ENCODE measurements at places on chromosomes 6 and 20.

- DNase-seq = no peak
Measured at GRCh38 chr6:40803897-40804702, 216.9 kb upstream of the LRFN2 start.

DNA sequence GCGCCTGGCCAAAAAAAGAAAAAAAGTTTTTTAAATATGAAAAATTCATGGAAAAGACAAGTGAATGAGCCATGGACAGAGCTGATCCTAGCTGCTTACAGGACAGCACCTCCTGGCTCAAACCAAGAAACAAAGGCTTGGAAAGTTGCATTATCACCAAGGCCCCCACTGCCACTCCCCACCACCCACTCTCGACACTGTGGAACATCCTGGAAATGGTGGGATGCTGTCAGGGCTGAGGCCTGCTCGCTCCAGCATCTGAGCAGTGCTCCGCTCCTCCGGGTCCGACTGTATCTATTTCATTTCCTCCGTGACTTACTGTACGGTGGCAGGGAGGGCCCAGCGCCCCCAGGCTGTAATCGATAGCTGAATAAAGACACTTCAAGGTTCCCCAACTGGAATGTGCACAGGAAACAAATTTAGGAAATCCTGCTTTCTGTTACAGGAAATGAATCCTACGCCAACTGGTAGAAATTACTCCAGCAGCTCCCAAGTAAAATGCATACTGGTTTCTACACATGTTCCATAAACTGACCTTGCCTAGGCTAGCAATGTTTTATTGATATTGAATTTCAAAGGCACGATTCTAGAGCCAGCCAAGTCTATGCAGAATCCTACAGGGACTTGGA is 109.5 kb upstream of the NFATC2 start:
- no peak for DNase-seq

DNA sequence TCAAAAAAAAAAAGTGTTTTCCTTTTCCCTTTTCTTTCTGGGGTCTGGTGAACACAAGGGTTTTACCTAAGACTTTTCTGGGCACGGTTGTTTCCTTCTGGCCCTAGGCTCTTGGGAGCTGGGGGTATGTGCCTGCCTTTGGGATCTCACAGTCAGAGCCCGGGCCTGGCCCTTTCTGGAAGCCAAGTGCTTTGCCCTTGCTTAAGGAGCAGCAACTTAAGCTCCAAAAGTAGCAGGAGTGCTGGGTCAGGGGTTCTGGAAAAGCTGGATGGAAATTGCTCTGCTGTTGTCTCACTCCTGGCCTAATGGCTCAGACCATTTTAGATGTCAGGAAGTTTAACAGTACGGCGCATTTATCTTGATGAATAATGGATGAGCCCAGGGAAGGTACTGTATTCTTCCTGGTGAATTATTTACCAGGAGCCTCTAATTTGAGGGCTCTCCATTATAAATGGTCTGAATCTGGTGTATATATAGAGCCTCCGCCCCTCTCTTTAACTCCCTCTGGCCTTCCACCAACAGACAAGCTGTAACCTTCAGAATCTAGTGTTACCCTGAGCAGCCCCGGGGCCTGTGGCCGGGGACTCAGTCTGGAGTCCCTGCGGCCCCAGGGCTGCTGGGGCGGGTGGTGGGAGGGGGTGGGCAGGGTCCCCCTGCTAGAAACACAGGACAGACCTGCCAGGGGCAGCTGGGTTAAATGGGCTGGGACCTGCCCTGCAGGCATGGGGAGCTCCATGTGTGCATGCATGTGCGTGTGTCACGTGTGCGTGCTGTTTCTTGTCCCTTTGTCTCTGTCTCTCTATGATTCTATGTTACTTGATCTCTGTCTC is 37.5 kb downstream of the PTK7 start:
- peak; percentile 79 for DNase-seq

DNA sequence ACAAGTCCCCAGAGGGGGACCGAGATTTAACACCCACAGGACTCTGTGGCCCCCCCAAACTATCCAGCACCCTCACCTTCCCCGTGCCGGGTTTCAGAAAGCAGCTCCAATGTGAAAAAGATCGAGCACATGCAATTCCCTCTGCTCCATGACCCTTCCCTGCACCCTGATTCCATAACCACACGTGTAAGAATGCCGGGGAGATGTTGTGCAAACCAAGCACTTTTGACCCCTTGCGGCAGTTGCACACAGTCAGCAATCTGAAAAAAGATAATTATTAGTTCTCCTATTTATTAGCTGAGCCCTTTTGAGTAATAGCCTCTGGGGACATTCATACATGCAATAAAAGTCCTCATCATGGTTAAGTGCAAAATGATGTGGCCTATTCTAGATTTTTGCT is 13.0 kb downstream of the FOXQ1 start:
- DNase-seq = no peak

DNA sequence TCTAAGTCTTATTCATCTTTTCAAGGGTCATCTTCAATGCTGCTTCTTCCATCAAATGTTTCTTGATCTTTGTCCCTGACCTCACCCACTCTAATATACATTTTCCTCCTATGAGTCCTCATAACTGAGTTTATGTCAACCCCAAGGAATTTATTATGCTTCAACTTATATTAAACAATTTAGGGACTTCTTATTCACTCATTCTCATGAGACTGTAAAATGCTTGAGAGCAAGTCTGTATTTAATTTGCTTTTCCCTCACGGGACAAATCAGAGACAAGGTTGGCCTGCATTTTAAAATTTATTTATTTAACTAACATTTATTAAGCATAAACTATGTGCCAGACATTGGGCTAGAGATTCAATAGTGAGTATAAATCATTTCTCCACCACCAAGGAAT is 312.0 kb upstream of the NT5E start:
- DNase-seq = no peak

GRCh38 chr6:29747688-29748250 is 24.5 kb downstream of the HLA-F start:
- no peak for DNase-seq

GRCh38 chr6:127608554-127609270 is 31.7 kb downstream of the C6orf58 start:
- no peak for DNase-seq

GRCh38 chr20:2234598-2235191 is 61.1 kb upstream of the TGM3 start:
- peak; percentile 94 for DNase-seq

GRCh38 chr6:44432726-44433125 is 45.2 kb downstream of the CDC5L start:
- no peak for DNase-seq

- DNase-seq = no peak
Measured at GRCh38 chr6:30612687-30613248, 4.3 kb downstream of the PPP1R10 start.

- DNase-seq = no peak
Measured at GRCh38 chr20:61193164-61193563, 58.9 kb upstream of the CDH4 start.

GRCh38 chr20:1870792-1871550 is 24.2 kb upstream of the SIRPA start:
- no peak for DNase-seq

DNA sequence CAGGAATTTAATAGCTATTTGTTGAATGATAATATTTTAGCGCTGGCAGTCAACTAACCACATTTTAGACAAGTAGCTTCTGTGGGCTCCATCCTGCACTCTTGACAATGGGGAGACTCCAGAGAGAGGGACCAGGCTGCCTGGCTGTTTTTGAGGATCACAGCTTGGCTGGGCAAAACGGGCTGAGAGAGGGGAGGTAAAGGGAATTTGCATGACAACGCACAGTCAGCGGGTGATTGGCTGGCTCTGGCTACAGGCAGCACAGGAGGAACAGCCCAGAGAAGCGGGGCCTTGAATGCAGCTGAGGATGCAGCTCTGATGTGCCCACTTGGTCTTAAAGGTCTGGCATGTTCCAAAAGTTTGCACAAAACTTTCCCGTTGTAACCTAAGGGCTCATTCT is 41.2 kb downstream of the LRFN2 start:
- DNase-seq = peak; percentile 21

GRCh38 chr6:100105138-100105537 is 111.1 kb upstream of the MCHR2 start:
- DNase-seq = no peak

DNA sequence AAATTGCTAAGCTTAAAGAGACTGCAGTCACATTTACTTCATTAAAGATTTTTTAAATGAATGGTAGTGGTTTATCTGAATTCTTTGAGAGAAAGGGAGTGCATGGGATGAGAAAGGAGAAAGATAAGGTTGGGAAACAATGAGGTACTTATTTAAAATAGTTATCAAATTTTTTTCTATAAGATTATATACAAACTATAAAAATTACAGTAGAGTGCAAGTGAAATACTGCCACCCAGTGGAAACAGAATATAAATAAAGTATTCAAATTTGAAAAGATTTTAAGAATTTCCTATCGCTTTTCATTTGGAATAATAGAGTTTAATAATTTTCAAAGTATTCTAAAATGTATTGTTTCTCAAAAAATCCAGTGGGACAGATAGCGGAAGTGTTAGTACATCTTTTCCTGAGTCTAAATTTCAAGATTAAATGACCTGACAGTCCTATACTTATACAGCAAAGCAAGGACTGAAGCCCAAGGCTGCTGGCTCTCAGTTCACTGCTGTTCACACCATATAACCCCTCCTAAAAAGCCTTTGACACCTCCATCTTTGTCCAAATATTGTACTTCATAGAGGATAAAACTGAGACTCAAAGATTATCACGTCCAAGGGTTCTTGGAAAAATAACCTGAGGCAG is 31.1 kb downstream of the EPM2A start:
- peak; percentile 28 for DNase-seq

Data from NCI-H146 (cell line).